ENCODE measurements at places on chromosomes 2 and 18.

DNA sequence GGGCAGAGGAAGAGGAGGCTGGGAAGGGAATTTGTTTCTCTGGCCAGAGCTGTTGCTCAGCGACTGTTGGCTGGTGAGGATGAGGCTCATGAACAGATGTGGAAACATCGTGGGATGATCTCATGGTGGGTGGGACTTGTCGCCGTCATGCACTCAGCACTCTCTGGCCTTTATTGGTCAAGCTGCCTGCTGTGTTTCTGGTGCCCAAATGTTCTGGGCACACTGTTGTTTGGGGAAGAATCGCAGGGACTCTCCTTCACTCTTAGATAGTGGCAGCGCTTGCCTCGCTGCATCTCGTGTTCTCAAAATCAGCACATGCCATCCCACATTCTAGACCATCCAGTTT, 145.6 kb downstream of the AGAP1 start:
- no peak for DNase-seq

DNA sequence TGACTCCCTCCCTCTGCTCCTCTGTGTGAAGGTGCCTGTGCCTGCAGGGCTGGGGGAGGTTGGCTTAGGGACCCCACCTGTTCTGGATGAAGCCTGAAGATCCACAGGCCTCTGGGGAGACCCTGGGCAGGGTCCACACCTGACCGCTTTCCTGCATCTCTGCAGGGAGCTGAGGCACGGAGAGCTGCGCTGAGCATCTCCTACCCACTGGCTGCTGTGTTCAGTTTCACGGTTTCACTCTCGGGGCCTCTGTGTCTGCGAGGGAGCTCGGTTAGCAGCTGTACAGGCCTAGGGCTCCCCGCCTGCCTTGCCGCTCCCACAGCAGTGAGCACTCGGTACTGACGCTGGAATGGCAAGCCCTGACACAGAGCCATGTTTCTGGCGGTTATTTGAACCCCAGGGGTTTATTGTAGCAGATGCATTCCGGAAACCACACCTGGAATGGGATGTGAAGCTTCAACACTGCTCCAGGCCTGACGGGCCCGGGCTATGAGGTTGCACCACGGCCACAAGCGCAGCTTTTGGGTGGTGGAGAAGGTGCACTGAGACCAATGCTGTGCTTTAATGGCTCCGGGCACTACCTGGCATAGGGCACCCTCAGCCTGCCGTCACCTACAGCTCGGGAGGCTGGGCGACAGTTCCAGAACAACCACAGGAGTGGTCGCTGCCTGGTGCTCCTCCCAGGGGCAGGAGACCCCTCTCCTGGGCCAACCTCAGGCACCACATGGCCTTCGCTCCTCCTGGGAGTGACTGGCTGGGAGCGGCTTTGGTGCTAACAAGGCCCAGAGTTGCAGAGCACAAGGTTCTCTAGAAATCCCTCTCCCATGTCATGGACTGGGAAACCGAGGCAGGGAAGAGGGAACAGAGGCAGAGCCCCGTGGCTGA, 257.9 kb downstream of the NDUFA10 start:
- no peak for DNase-seq

- DNase-seq, result no peak
Observed at GRCh38 chr2:198638577-198638976, 819.2 kb downstream of the SATB2 start.

GRCh38 chr2:137165968-137166367, 400.6 kb downstream of the THSD7B start:
- DNase-seq, result no peak

DNA sequence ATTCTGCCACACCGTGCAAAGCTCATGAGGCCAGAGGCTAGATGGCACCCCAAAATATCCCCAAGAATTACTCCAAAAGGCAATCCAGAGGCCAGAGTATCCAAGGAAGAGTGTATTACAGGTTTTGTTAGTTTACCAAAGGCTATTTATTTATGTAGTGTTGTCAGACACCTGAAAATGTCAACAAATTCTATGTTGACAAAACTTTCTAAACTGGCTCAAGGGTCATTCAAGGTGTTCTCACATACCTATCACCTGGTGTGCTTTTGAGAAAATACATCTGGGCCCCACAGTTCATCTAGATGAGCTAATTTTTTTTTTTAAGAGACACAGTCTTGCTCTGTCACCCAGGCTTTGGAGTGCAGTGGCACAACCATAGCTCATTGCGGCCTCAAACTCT, 12.4 kb upstream of the DTNB start:
- no peak for DNase-seq

DNA sequence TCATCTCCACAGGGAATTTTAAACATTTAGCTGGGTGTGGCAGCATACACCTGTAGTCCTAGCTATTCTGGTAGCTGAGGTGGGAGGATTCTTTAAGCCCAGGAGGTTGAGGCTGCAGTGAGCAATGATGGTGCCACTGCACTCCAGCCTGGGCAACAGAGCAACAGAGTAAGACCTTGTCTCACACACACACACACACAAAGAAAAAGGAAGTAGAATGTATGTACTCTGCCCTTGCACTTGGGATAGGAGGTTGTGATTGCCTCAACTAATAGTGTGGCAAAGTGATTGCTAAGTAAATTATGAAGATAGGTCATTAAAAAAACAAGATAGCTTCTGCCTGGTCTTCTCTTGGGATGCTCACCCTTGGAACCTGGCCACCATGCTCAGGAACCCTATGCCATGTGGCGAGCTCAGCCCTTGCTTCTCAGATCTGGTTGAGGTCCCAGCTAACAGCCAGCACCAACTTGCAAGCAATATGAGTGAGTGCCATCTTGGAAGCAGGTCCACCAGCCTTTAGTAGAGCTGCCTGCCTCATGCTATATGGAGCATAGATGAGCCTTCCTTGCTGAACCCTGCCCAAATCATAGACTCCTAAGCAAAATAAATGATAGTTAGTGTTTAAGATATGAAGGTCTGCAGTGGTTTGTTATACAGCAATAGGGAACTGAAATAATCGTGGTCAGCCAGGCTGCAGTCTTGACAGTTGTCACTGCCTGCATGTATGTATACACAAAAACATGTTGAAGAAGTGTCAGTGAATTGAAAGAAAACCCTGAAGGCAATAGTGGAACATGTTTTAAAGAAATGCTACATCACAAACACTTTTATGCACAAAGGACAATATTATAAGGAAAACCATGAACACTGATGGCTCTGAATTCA, 30.1 kb upstream of the PNO1 start:
- no peak for DNase-seq

DNA sequence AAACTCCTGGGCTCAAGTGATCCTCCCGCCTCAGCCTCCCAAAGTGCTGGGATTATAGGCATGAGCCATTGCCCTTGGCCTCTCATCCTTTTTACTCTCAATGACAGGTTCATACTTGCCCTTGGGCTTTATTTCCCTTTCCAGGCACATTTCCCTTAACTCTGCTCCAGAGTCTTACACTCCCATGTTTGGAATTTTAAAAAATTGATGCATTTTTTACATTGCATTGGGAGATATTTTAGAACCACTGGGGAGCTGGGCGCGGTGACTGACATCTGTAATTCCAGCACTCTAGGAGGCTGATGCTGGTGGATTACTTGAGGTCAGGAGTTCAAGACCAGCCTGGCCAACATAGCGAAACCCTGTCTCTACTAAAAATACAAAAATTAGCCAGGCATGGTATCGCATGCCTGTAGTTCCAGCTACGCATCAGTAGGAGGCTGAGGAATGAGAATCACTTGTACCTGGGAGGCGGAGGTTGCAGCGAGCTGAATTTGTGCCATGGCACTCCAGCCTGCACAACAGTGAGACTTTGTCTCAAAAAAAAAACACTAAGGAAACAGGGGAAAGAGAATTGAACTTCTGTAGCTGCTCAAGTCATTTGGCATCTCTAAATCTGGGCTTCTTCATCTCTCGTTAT, 18.2 kb downstream of the TGIF1 start:
- peak; percentile 32 for DNase-seq

Data from ecto neural progenitor cell (in vitro differentiated cells).